ENCODE measurements at places on chromosomes 1 and 21.
A peak's percentile ranks its signal among the peaks of the same experiment; 100 is the strongest.

DNA sequence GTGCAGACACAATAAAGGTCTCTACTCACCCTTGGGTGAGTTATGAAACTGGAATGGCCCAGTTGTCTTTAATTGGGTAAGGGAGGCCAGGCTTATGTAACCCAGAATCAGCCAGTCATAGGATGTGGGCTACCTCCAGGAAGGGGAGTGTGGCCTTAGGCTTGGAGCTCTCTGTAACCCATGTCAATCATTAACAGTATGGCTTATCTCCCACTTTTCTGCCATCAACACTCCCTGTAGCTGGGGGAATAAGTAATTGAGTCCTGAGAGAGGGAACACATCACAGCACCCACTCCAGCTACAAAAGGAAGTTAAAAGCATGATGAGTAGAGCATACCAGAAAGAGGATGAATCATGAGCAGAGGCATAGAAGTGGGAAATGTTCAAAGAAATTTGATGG is 327.0 kb upstream of the DUSP10 start:
- DNase-seq, result no peak

DNA sequence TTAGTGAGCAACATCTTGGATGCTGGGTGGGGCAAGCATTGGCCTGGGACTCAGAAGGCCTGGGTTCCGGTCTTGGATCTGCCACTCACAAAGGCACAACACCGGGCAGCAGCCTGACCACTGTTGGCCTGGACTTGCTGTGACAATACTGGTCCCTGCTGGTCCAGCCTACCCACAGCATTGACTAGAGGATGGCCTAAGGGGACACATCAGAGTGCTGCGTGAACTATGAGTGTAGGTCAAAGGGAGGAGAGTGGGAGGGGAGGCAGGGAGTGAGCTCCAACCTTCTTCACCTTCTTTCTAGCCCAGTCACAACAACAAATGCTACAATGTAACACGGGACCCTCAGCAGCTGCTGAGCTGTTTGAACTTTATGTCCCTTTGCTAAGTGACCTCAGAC is 31.1 kb downstream of the TMEM50A start:
- DNase-seq, result no peak

GRCh38 chr21:18744840-18745239 is 341.3 kb upstream of the TMPRSS15 start:
- no peak for DNase-seq

- DNase-seq, result no peak
These were observed 427 bp downstream of the WNT3A start for GRCh38 chr1:228007049-228007800.

DNA sequence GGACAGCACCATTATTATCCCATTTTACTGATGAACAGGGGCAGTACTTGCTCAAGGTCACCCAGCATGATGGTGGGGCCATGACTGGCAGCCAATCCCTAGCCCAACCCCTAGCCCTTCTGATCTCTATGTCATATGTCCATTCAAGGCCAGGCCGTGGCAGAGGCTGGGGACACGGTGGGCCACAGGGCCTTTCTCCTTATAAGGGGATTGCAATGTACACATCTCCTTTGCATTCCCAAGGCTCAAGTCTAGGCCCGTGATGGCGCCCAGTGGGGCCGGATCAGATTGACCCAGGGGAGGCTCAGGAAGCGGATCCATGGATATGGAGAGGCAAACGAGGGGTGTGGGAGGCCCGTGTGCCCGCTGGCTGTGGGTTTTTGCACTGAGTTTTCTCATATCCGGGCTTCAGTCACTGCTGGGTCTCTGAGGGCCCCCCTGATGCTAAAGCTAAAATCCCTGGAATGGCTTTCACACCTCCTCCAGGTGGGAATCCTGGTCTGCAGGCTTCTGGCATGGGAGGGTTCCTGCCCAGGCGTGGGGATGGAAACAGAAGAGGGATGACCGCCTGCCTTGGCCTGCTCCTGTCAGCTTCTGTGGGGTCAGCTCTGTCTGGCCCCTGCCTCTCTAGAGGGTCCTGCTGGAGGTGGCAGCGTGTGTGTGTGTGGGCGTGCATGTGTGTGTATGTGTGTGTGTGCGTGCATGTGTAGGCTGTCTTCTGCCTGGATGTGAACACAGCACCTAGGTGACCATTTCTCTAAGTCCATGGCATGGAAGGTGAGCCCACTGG is 2.1 kb downstream of the MYOM3 start:
- no peak for DNase-seq

- DNase-seq, result no peak
These were observed 157.4 kb downstream of the SIPA1L2 start for GRCh38 chr1:232472485-232473041.

GRCh38 chr1:178797590-178797989 is 72.5 kb downstream of the RALGPS2 start:
- DNase-seq, result no peak

DNA sequence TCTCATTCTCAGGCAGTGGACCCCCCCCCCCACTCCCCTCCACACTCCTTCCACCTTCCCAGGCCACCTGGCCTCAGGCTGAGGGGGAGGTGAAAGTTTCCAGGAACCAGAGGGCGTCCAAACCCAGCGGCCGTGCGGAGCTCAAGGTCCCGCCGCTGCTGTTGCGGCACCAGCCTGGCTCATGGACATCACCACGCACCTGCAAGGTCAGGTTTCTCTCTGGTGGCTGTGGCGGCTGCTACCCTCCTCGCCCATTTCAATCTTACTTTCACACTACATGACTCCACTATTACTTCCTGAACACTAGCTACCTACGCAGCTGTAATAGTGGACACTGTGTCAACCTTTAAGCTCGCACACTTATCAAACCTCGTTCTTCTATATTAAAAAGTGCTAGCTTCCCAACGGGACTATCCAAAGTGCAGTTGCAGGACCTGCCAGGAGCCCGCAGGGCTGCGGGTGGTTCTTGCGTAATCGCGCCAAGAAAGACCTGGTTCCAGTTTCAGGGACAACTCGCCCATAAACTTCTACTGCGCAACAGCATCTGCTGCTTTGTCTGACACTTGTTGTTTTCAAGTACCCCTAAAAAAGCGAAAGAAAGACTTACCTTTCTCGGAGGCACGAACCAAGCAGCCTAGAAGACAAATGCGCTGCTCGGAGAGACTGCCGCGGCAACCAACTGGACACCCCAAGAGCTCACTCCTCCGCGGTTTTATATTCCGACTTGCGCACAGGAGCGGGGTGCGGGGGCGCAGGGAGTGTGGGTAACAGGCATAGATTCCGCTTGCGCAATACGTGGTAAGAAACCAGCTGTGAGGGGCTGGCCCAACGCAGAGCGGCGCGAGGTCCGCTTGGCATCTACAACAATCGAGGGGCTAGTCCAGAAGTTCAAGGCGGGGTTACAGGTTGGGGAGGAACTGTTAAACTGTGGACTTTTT is at the start of gene DIRAS3:
Gene DIRAS3, minus strand, starts transcription at position 687 of the 938 bp plus-strand sequence. CDS start 3,330 bp downstream, outside the sequence.
- no peak for DNase-seq

DNA sequence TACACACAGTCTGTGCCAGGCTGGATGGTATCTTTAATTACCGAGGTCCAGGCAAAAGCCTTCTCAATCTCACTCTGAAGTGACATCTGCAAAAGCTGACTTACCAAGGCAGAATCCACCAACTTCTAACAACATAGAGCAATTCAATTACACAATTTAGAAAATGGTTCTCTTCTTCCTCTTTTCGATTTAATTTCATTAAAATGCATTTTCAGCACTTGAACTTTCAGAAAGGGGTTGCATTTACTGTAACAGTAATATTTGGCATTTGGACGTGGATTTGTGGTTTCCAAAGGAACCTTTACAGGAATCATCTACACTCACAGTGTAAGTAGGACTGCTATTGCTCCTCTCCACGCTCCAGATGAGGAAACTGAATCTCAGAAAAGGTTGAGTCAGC is 53.3 kb downstream of the ERO1B start:
- no peak for DNase-seq

DNA sequence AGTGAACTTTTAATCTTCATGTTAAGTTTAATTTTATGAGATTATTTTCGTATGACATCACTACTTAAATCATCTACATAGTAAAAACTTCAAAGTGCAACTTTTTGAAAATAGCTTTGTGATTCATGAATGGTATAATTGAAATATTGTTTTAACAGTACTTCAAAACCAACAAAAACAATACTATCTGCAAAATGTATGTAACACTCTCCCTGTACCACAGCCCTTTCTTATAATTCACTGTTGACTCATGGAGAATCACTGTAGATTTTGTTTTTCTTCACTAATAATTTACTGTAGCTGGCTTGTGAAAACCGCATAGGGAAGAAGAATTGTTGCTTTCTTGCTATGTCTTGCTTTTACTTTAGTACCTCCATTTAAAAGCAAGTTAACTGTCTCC is 301.4 kb upstream of the ADAMTS5 start:
- DNase-seq, result no peak

GRCh38 chr1:94801919-94802546 is 18.1 kb upstream of the SLC44A3 start:
- DNase-seq, result no peak

DNA sequence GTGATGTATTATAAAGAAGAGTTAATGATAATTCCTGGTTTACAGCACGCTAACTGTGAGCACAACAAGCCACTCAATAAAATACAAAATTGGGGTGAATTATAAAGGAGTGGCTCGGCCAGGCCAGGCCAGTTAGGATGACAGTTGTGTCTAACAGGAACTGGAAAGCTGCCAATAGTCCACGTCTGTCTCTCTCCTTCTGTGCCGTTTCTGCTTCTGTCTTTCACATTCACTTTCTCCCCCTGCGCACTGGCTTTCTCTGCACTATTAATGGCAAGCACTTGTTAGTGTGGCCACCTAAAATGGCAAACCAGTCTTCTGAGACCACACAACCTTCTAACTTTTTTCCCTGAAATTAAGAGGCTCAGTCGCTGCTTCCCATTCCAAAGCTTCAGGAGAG is 394.3 kb downstream of the NTNG1 start:
- no peak for DNase-seq

DNA sequence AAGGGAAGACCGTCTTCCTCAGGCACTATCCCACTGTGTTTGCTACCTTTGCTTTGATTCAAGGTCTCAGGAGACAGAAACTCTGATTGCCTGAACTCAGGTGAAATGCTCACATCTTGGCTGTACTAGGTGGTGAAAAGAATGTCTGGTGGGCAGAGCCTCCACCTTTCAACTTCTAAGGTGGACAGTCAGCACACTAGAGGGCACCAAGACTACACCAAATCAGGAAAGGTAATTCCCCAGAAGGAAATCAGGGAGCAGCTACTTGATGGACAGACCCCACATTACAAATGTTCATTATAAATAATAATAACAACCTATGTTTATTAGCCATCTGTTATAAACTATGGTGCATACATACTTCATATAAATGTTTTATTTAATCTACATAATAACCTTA is 220.9 kb downstream of the ATG4C start:
- no peak for DNase-seq

GRCh38 chr1:112255080-112255479 is 140.9 kb upstream of the CTTNBP2NL start:
- no peak for DNase-seq

GRCh38 chr1:44327679-44328491 is 27.2 kb downstream of the ERI3 start:
- DNase-seq, result no peak

- no peak for DNase-seq
These were observed 59.8 kb downstream of the GLIS1 start for GRCh38 chr1:53678938-53679825.

GRCh38 chr1:111441573-111442192 is 7.4 kb downstream of the WDR77 start:
- DNase-seq, result peak; percentile 51

GRCh38 chr1:225388372-225388771 is 39.5 kb downstream of the LBR start:
- no peak for DNase-seq

- no peak for DNase-seq
These were observed 154.4 kb downstream of the HHAT start for GRCh38 chr1:210482945-210483617.

DNA sequence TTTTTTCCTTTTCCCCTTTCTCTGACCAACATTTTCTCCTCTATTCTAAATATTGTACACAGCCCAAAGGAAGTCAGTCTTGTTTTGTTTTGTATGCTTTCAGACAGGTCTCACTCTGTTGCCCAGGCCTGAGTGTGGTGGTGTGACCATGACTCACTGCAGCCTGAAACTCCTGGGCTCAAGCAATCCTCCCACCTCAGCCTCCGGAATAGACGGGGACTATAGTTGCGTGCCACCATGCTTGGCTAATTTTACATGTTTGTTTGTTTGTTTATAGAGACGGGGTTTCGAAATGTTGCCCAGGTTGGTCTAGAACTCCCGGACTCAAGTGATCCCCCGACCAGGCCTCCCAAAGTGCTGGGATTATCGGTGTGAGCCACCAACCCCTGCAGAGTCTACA is 72.8 kb downstream of the NRIP1 start:
- no peak for DNase-seq

DNA sequence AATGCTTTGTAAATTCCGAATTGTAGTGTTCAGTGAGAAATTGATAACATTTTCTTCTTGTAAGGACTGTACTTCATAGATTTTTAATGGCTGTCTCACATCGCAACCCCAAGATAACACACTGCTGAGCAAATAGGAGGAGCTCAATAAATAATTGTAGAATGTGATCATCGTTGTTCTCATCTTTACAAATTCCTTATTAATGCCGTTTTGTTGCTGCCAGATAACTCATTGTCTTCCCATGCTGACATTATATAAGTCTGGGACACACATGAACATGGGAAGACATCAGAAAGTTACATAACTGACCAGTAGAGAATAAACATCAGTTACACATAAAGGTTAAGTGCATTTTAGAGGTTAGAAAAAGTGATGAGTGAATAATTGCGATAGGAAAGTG is 46.4 kb upstream of the TSPAN2 start:
- DNase-seq, result no peak

GRCh38 chr21:29347274-29347681 is 48.6 kb downstream of the BACH1 start:
- DNase-seq, result no peak

GRCh38 chr1:115648717-115649691 is 7.2 kb downstream of the VANGL1 start:
- DNase-seq, result no peak

GRCh38 chr1:63640633-63641567 is 47.7 kb downstream of the PGM1 start:
- no peak for DNase-seq

- DNase-seq, result no peak
These were observed 68.1 kb upstream of the ANGPTL1 start for GRCh38 chr1:178938959-178939317.

- DNase-seq, result no peak
These were observed 6.5 kb downstream of the RNF207 start for GRCh38 chr1:6212193-6212959.

GRCh38 chr1:46298387-46298786 is 5.0 kb downstream of the LRRC41 start:
- no peak for DNase-seq

DNA sequence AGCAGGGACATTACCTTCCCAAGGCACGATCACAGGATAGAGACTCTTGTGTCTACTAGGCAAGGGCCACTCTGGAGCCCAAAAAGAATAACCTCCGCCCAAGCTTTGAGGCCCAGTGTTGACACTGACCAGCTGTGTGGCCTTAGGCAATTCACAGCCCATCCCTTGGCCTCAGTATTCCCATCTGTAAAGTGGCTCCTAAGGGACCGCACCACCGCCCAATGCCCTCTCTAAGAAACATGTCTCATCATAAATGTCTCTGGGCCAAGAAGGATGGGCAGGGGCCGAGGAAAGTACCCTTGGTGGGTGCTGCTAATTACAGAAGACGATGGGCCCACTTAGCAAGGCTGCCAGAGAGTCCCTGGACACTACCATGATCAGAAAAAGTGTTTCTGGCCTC is 628 bp downstream of the ARHGEF19 start:
- DNase-seq, result no peak

All from stimulated activated CD4-positive, alpha-beta T cell treated with anti-CD3 and anti-CD28 coated beads, Interleukin-4, amount 100 ng/mL, for 48 hours (primary cell).